ENCODE measurements at places on chromosomes 6 and 20.

DNA sequence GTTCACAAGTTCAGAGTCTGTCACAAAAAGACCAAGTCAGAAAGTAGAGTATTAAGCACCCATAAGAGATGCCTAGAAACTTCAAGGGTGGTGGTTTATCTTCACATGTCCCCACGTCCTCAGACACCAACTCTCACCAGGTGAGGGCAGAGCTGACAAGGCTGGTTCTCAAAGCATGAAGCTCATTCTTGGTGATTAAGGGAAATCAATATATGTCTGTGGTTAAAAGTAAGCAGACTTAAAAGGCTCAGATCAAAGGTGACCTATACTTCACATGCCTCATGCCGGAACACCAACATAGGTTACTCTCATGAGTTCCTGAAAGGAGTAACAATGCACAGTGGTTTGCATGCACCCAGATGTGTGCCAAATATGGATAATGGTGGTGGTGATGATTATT, 27.0 kb downstream of the IL17A start:
- ATAC-seq = no peak

DNA sequence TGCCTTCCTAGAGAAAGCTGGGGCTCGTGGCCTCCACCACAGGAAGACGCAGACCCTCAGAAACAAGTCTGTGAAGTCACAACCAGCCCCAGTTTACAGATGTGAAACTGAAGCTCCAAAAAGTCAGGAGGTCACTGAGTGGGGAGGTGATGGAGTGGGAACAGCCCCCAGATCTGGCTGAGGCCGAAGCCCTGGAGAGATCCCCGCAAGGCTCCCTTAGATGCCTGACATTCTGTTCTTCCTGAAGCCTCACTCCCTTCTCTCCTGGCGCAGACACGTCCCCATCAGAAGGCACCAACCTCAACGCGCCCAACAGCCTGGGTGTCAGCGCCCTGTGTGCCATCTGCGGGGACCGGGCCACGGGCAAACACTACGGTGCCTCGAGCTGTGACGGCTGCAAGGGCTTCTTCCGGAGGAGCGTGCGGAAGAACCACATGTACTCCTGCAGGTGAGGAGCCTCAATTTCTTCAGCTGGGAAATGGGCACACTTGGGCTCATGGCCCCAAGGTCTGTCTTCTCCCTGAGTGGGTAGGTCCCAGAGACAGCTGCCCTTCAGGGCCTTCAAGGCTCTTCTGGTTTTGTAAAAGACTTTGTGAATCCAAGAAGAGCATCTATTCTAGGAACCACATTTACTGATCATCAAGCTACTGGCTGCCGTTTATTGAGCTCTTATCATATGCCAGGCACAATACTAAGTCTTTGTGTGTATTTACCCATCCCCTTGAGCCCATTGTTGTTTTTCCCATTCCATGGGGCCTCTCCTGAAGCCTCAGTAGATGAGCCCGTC, 50.5 kb downstream of the HNF4A start:
- no peak for ATAC-seq

DNA sequence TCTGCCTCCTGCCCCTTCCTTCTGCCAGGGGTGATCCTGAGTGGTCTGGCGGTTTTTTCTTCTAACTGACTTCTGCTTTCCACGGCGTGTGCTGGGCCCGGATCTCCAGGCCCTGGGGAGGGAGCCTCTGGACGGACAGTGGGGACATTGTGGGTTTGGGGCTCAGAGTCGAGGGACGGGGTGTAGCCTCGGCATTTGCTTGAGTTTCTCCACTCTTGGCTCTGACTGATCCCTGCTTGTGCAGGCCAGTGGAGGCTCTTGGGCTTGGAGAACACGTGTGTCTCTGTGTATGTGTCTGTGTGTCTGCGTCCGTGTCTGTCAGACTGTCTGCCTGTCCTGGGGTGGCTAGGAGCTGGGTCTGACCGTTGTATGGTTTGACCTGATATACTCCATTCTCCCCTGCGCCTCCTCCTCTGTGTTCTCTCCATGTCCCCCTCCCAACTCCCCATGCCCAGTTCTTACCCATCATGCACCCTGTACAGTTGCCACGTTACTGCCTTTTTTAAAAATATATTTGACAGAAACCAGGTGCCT, 10.2 kb downstream of the SLC29A1 start:
- no peak for ATAC-seq

- no peak for ATAC-seq
Observed at GRCh38 chr6:134875367-134875766, 74.5 kb downstream of the ALDH8A1 start.

Data from esophagus mucosa (tissue), 1 donor.